ENCODE measurements at places on chromosomes 16 and 17.

- DNase-seq = no peak
Observed at GRCh38 chr17:75406222-75406615, 741 bp upstream of the GRB2 start.

DNA sequence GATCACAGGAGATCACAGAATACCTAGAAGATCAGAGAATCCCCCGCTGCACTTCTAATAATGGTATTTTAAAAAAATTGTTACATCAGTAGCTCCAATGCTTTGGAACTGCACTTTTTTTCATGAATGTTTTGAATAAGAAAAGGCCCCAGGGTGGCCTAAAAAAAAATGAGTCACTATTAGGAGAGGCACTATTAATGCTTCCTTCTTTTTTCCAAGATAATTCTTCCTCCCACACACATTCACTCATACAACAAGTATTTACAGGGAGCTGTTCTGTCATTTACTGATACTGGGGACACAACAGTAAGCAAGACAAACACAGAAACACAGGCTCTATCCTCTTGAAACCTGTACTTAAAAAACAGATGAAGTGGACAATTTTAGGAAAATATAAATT, 675 bp upstream of the PDZD9 start:
- DNase-seq = no peak

GRCh38 chr16:54211203-54211602, 75.4 kb downstream of the IRX3 start:
- no peak for DNase-seq

DNA sequence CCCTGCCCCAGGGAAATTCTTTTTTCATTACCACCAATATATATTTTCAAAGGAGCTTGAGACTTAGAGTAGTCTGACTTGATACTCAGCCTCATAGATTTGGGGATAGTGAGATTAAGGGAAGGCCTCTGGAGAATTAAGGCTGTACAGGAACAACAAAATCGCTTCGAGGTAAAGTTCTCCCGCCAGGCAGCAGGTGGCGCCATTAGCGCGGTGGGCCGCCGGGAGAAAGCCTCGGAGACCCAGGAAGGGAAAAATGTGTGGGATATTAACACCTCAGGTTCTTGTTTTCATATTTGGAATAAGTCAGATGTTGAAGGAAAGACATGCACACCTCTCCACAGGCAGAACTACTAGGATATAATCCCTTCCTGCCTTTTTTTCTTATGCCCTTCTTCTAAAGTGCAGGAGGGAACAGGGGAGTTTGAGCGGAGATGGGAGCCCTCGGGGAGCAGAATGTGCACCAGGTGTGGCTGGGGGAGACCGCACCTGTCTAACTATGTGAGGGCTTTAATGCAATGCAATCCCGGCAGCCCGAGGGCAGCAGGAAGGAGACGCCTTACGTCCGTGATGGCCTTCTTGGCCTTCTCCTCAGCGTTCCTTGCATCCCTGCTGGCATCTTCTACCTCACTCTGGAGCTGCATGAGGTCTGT, 25.9 kb downstream of the MYH3 start:
- DNase-seq = no peak

DNA sequence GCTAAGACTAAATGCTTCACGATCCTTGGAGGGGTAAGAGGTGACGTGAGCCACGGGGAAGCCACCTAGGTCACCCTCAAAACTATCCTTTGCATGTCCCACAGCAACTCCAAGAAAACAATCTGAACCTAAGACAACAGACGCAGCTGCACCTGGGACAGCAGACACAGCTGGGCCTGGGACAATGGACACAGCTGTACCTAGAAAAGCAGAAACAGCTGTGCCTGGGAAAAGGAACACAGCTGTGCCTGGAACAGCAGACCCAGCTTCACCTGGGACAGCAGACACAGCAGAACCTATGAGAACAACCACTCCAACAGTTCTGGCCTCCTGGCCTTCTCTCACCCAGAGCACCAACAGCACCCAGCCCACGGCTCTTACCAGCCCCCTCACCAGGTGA, 11.7 kb upstream of the CD300LD start:
- DNase-seq = no peak

- DNase-seq = no peak
Observed at GRCh38 chr16:54373534-54374520, 87.2 kb upstream of the IRX3 start.

GRCh38 chr17:2184993-2185931, 118.3 kb downstream of the SMG6 start:
- DNase-seq = no peak

GRCh38 chr17:28256370-28256769, 62.6 kb upstream of the TMEM97 start:
- DNase-seq = no peak

- no peak for DNase-seq
Observed at GRCh38 chr16:27347930-27348685, 34.3 kb downstream of the IL4R start.

DNA sequence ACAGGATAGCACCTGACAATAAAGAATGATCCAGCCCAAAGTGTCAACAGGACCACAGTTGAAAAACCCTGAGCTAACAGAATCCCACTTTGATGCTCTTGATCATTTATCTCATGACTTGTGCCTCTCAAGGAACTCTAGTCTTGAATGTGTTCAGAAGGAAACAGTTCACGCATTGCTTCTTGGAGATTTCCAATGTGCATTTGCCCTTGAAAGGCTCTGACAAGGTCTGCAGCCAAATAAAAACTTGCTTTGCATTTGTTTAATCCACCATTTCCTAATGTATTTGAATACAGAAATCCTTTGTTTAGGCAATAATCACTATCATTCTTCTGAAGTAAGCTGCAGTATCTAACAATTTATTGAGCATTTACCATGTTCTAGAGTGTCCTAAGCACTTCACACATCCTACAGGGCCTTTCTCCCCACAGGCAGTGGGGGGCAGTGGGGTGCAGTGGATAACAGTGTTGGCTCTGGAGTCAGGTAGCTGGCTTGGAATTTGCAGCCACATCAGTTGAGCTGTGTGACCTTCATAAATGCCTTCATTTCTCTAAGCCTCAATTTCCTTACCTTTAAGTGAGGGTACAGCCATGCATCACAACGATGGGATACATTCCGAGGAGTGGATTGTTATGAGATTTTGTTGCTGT, 239.7 kb downstream of the XYLT1 start:
- DNase-seq = no peak

GRCh38 chr17:7410634-7411426, 3.2 kb downstream of the NLGN2 start:
- no peak for DNase-seq

- no peak for DNase-seq
Observed at GRCh38 chr16:65336160-65336559, 214.3 kb upstream of the CDH11 start.

DNA sequence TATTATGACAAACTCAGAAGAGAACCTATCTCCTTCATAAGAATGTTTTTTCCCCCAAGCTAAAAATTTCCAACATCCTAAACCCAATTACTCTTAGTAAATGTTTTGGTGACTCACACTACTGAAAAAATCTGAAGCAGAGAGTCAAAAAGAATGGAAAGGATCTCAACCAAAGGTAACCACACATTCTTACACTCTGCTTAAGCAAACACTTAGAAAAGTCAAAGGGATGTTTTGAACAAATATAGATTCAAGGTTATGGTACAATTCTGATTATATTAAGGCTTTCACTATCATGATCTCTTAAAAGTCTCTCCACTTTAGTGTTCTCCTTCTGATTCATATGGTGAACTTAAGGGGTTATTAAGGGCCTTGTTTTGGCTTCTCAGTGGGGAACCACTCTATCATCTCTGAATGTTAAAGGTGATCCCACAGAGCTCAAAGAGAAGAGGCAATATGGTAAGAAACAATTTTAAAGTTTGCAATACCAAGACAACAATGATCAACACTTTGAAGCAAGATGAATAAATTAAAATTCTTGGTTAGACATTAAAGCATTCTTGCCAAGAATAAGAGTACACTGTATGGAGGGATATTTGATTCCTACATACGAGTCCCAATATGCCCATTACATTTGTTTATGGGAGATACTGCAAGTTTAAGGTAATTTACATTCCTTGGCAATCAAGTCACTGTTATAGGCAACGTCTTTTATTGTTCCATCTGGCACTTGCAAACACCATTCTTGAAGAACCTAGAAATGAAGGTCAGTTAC, 69.2 kb downstream of the CDC27 start:
- DNase-seq = no peak

- no peak for DNase-seq
Observed at GRCh38 chr17:39551879-39552278, 55.8 kb downstream of the NEUROD2 start.

DNA sequence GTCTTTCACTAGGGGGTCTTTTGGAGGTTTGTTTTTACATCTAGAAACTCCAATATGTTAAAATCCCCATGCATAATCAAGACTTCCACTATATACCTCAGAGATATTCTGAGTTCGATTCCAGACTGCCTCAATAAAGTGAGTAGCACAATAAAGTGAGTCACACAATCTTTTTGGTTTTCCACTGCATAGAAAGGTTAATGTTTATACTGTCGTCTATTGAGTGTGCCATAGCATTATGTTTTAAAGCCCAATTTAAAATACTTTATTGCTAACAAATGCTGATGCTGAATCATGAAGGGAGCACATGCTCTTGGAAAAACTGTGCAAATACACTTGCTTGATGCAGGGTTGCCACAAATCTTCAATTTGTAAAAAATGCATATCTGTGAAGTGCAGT, 227.5 kb upstream of the ZFHX3 start:
- no peak for DNase-seq

DNA sequence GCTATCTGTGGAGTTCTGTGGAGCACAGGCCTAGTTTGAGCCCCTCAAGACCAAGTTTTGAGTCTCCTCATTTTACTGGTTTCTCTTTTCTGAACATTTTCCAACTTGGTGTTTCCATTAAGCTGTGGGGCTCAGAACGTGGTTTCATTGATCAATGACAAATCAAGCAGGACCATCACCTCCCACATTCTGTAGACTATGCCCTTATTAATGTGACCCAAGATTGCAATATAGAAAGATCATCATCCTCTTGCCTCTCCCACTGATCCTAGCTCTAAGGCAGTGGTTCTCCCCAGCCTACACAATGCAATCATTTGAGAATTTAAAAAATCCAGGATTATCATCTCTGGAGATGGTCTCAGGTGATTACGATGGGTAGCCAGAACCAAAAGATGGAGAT, 15.8 kb upstream of the OSGIN1 start:
- DNase-seq = no peak

DNA sequence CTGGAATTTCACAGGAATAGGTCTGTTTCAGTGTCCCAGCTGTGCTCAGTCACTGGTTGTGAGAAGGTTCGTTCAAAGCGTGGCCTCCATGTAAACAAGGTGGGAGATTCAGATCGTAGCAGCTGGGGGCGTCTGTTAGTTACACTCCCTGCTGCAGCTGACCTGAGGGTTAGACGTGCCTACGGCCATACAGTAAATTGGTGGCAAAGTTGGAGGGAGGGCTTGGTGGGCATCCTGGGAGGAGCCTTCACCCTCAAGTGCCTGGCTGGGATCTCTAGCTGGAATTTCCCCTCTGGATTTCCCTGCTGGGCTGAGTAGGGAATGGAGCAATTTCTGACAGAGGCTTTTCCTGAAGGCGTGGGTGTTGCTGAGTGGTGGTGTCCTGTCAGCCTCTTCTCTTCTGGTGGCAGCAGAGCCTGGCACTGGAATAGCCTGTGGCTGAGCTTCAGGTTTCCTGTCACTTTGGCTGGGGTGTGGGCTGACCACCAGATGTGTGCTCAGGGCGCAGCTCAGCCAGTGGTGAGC, 6.4 kb downstream of the FCSK start:
- no peak for DNase-seq

- no peak for DNase-seq
Observed at GRCh38 chr17:57636985-57637665, 108.0 kb downstream of the CCDC182 start.

GRCh38 chr17:61371179-61371578, 28.5 kb upstream of the TBX2 start:
- no peak for DNase-seq

- DNase-seq = no peak
Observed at GRCh38 chr17:64781014-64781756, 119.1 kb upstream of the SMURF2 start.
